ENCODE measurements at places on chromosomes 11 and 22.

DNA sequence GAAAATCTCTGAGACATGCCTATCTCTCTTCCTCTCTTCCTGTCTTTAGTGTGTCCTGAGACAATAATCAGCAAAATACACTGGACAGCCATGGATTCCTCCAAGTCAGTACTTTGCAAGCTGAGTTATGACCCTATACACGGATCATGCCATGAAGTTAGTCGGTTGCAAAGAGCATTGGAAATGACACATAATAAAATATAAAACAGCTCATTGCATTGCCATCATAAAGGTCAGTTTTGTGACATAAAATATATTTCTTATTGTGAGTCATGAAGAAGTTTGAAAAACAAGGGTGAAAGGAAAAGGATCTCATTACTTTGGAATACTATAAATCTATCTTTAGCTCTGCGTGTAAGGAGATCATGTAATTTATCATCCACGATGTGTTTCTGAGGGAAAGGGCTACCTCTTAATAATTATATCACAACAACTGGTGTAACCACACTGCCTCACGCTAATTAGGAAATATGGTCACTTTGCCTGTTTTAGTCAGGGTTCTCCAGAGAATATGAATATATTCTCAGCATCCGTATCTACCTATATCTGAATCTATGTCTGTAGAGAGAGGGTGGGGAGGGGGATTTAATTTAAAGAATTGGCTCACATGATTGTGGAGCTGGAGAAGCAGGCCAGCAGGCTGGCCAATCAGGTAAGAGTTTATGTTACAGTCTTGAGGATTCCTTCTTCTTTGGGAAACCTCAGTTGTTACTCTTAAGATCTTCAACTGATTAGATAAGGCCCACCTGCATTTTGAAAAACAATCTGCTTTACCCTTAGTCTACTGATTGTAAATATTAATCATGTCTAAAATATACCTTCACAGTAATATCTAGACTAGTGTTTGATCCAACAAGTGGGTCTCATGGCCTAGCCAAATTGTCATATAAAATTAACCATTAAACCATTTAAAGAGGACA, 198.8 kb downstream of the FAT3 start:
- no peak for DNase-seq

DNA sequence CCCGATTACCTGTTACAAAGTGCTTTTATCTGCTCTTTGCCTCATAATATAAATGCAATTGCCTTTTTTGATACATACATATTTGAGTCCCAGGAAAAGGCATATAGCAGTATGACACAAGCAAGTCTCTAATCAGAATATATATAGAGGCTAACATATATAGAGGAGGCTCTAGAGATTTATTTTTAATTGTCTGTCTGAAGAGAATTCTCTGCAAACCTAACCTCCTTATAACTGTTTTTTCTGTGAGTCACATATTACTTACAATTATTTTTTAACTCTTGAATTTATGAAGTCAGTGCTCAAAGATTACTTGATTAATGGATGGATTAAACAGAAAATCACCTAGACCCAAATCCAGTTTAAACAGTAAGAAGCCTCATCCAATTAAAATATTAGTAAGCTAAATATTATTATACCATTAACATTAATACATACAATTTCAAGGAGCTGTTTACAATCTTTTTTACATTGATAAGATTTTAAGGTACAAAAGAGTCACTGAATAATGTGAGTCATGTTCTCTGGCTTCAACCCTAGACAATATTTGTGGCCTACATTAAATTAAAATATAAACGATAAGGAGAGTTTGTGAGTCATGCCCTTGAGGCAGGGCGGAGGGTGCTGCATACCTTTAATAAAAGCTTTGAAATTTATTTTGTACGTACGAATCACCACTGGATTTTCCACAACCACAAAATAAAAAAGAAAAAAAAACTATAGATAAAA, 19.2 kb upstream of the MMP13 start:
- DNase-seq: no peak

DNA sequence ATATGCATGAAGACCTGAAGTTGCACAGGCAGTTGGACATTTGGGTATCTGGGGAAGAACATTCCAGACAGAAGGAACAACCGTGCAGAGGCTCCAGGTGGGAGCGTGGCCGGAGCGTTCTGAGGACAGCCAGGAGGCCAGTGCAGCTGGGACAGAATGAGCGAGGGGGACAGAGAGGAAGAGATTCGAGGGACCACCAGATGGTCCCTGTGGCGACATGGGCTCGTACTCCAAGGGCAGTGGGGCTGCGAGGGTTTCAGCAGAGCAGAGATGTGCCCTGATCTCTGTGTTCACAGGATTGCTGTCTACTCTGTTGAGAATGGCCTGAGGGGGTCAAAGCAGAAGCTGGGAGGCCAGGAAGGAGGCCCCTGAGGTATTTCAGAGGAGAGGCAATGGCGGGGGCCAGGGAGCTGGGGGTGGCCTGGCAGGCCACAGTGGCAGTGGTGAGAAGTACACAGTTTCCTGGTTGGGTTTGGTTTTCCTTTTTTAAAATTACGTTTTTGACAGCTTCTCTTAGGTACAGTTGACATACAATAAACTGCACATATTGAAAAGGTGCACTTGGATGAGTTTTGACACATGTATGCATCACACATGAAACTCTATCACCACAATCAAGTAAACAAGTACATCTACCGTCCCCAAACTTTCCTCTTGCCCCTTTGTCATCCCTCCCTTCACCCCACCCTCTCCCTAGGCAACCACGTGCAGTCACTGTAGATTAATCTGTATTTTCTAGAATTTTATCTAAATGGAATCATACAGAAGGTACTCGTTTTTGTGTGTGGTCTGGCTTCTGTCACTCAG, 24.8 kb upstream of the SOX10 start:
- no peak for DNase-seq

DNA sequence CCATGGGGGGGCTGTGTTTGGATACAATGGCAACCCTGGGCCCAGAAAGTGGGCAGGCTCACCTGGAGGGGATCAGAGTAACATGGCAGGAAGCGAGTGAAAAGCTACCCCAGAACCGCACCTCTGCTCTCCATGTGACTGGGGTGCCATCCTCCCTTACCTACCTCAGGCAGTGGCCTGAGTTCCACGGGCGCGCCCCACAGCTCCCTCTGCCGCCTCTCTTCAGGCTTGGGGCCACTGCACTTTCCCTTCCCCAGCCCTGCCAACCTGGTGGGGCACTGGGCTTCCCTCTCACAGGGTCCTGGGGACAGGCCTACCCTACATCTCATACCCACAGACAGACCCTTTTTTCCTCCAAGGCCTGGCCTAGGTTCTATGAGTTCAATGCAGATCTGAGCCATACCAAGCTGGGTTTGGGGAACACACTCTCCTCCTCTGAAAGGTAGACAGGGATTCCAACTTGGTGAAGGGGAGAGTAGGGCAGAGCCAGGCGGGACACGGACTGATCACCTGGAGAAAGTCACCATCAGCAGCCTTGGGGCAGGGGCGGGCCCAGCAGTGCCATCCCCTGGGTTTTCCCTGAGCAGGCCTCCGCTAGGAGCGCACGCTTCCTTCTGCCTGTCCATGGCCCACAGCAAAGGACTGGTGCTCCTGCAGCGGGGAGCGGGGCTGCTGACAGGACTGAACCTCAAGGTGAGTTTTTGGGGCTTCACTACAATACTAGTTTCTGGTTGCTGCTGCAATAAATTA, 7.1 kb downstream of the GALR3 start:
- DNase-seq: no peak

DNA sequence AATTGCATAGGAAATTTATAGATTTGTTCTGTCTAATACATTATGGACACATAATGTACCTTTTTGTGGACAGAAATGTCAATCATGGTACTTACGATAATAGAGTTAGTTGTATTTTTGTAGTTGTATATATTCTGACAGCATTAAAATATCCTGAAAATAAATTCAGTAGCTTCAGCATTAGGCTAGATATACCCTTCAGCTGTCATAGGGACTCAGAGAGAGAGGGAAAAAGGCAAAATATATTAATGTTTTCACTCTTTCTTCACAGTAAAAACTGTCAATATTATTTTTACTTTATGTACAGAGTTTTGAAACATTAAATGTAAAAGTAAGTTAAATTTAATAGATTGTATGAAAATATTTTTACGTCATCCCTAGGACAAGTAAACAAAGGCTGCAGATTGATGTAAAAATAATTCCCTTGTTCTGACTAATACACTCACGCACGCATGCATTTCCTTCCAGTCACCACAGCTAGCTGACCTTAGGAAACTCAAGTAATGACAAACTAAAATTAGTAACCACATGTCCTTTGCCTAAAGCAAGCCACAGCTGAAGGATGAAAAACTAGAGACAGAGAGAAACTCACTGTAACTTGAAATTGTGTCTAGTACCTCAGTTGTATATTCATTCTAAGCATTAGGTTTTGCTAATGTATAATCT, 104.7 kb upstream of the CARD18 start:
- DNase-seq: no peak

GRCh38 chr11:126122863-126123262, 60.2 kb upstream of the CDON start:
- DNase-seq: no peak

DNA sequence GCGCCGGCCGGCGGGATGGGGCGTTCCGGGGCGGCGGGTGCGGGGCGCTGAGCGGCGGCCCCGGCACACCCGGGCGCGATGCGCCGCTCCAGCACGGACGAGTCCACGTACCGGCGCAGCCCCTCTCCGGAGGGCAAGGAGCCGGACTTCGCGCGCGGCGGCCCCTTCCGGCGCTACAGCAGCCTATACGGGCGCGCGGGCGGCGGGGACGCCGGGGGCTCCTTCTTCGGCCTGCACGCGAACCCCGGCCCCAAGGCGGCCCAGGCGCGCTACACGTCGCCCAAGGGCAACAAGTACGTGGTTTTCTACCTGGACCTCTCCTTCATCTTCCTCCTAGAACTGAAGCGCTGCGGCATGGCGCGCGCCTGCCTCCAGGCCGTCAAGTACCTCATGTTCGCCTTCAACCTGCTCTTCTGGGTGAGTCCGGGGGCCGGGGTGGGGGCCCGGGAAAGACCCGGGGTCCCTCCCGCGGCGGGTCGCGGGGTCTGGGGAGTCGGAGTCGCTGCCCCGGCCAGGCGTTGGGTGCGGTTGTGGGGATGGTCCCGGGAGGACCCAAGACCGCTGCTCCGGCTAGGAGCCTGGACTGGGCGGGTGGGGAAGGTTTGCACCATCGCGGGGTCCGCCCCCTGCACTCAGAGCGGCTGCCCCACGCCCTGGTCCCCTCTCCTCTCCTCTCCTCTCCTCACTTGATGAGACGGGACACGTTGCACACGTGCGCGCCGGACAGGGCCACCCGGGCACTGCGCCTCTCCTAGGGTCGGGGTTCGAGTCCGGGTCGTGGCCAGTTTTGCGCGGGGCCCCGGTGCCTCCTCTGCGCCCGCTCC, 7.5 kb downstream of the TSPAN4 start:
- DNase-seq: no peak

DNA sequence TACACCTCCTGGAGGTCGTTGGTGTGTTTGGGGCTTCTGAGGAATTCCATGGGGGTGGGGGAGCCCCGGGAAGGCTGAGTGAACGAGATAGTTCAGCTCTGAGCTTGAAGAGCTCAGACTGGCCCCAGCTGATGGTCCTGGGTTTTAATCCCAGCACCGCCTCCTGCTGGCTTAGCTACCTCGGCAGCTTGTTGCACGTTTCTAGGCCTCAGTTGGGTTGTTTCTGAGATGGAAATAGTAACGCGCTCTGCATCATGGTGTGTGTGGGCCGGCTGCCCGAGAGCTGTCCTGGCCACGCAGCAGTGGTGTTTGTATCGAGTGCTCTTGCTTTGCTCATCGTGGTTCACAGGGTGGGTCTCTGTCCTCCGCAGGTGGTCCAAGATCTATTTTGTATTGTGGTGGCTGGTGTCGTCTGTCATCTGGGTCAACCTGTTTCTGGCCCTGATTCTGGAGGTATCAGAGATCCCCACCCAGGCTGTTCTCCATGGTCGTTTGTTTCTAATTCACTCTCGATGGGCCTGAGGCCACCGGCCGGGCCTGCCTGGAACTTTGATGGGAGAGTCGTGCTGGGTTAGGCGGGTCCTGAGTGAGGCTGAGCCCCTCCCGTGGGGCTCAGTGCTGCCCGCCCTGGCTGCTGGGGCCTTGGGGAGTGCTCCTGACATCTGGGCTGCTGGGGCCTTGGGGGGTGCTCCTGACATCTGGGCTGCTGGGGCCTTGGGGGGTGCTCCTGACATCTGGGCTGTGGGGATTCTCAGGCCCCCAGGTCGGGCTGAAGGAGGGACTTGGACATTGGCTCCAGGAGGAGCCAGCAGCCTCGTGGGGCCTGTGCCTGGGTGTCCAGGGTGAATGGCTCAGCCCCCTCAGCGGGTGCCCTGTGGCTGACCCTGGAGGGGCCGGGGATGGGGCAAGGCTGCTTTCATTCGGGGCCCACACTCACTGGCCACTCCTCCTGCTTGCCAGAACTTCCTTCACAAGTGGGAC, 37.7 kb downstream of the TPCN2 start:
- DNase-seq: no peak

GRCh38 chr22:40058265-40058664, 63.5 kb downstream of the FAM83F start:
- DNase-seq: peak; percentile 49

DNA sequence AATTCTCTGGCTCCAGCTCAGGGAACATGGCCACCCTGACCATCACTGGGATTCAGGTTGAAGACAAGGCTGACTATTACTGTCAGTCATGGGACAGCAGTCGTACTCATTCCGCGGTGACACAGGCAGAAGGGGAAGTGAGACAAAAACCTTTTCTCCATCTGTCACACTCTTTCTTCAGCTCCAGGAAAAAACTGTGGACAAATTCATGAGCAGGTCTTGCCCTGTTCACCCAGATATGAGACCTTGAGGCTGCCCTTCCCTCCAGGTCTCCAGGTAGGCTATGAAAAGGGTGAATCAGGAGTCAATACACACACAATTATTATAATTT, 39.4 kb upstream of the GGTLC2 start:
- DNase-seq: no peak

DNA sequence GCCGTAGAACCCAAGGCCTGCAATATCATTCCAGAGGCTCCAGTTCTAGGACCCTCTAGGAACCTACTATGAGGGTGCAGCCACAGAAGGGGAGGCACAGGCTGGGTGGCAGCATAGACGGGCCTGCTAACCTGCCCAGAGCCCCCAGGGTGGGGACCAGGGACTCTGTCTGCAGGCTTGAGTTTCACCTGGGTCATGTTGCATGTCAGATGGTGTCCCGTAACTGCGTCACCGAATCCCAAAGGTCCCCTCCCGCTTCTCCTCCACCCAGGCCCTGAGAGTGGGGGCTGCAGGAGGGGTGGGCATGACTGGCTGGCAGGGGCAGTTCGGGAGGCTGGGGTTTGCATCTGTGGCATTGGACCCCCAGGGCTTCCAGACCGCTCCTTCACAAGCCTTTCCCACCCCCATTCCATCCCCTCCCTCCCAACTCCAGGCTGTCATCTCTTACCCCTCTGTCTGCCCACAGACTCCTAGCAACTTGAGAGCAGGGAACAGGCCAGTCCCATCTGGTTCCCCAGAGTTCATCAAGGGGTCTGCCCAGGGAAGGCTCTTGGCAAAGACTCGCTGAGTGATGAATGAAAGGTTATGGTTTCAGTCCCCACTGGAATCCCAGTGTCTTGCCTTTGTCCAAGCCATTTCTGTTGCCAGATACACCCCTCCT, 16.3 kb downstream of the MYO7A start:
- DNase-seq: no peak

- no peak for DNase-seq
Measured at GRCh38 chr22:36155702-36156101, 4.9 kb downstream of the APOL3 start.

GRCh38 chr11:93727985-93728791, 13.1 kb downstream of the TAF1D start:
- no peak for DNase-seq

GRCh38 chr22:17085277-17086181, 729 bp downstream of the IL17RA start:
- no peak for DNase-seq

GRCh38 chr11:47766509-47767227, 473 bp downstream of the FNBP4 start:
- peak; percentile 73 for DNase-seq
